ENCODE measurements at places on chromosomes 1 and 21. TPM values are rescaled to one million over a fixed set of nuclear protein-coding genes. Genes with fewer than 3 reads are reported as not detected.

TMEM269 gene
- total RNA-seq: 0.48 TPM

TMIGD3 gene
- total RNA-seq: not detected

FAM78B gene
- total RNA-seq: 0.51 TPM

NOS1AP gene
- total RNA-seq: 0.34 TPM

ACOT11 gene
- 2.0 TPM for total RNA-seq

GADD45A gene
- total RNA-seq: 20.5 TPM

SPATA45 gene
- total RNA-seq: not detected

GBP7 gene
- not detected for total RNA-seq
